ENCODE measurements at places on chromosomes 5 and 9.

DNA sequence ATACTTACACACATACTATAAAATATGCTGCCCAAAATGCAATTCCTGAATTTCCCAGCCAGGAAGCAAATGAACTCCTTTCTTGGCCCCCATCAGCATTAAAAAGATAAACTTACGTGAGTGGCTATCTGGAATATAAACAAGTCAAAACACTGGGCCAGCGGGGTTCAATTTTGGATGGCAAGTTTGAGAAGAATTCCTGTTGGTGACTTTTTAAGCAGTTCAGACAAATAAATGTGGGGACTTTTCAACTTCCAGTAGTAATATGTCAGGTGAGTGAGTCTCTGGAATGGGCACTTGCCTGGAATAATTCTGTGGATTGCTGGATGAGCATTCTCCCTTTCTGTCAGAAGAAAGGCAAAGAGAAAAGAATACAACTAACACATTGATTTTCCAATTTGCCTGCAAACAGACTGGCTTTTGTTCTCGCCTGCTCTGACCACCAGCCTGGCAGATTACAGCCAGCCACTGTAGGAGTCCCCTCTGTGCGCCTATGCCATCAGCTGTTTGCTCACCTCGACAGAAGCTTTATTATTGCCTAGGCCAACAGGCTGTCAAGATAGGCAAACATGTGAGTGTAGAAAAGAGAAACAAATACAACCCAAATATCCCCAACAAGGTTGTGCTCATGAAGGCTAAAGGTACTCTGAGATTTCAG, 78.6 kb downstream of the MRPS27 start:
- DNase-seq: no peak

DNA sequence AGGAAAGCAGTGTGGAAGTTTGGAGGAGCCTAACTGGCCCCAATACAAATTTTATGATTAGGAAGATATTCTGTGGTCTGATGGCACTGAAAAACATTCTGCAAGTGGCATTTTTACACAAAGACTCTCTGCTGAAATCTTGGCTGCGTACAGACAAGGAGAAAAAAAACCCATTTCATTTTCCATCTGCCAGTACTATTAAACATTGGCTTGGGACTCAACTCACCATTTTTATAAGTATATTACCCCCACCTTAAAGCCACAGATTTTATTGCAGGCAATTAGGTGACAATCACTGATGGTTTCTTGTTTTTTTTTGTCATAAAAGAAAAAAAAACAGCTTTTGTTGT, 206.9 kb downstream of the PTTG1 start:
- DNase-seq: no peak

GRCh38 chr5:97544678-97545077, 361.6 kb upstream of the RIOK2 start:
- DNase-seq: no peak

GRCh38 chr5:33905381-33905780, 13.6 kb upstream of the ADAMTS12 start:
- no peak for DNase-seq

- no peak for DNase-seq
Observed at GRCh38 chr5:143044265-143044664, 274.1 kb downstream of the ARHGAP26 start.

DNA sequence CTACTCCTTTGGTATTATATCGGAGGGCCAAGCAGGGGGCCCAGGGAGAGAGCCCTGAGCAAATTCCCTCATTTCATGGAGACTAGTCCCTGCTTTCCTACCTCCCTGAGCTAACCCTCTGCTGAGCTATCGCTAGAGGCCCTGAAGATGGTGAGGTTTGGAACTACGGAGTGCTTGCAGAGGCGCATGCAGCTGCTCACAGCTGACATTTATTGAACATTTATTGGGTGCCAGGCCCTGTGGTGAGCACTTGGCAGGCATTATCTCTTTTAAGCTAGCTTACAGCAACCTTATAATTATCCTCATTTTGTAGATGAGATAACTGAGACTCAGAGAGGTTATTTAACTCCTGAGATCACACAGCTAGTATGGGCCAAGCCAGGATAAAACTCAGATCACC, 9.8 kb downstream of the FAT2 start:
- DNase-seq: no peak

Measured in NCI-H226 (cell line).